ENCODE measurements at places on chromosomes 12 and 14.

DNA sequence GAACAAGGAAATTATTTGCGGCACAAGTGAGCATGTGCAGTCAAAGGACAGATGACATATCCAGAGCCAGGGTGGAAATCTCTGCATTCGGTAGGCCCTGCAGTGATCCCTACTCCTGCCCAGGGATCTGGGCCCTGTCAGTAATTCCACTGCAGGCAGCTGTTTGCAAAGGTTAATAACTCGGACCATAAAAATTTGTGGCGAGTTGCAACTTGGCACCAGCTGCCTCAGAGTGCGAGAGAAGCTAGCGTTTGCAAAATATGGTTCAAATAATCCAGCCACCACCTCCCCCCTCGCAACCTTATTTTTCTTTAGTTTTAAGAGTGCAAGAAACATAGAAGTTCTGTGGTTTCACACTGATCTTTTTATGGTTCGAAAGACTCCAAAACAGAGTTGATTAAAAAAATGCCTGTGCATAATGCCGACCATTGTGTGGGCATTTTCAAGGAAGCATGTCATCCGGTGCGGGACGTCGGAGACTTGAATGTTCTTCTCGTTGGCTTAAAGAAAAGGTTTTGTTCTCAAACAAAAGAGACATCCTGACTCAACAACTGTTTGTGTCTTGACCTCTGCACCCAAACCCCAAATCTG, 224.5 kb downstream of the BCL11B start:
- DNase-seq: no peak

- no peak for DNase-seq
Observed at GRCh38 chr14:38944691-38945090, 158.3 kb downstream of the SEC23A start.

DNA sequence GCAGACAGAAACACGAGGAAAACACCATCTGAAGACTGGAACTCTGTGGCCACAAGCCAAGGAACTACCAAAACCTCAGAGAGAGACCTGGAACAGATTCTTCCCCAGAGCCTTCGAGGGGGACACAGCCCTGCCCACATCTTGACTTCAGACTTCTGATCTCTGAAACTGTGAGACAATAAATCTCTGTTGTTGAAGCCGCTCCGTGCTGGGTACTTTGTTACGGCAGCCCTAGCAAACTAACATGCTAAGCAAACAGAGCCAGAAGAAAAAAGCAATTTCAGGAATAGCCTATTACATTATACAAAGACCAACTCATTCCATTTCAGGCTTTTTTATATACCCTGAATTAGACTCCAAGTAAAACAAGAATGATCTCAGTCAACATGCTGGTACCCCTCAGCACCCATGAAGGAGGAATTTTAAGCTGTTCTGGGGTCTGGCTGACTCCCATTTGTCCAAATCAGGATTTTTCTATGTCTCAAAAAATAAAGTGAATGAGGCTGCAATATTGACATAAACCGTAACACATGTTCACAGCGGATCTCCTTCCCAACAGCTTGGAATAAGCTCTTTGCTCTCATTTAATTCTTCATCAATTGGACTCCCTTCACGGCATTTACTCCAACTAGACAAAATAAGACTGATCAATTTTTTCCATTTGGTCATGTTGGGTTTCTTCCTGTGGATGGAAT, 190.1 kb downstream of the FOXN3 start:
- DNase-seq: no peak

DNA sequence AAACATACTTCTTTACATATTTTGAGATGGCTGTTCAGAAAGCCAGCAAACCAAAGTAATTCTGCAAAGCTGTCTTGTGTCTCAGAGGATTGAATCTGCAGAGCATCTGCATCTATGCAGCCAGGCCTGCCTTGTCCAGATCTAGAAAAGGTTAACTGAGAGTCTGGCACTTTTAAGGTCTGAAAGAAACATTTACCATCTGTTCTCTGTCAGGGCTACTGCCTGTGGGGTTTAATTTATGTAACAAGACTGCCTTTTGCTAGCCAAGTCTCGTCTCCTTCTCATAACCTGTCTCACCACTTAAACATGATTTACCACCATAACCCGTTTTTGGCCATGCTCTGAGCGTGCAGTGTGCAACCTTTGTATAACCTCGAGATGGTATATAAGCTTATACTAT, 194.2 kb downstream of the SYT10 start:
- no peak for DNase-seq

GRCh38 chr14:52402812-52403526, 88.9 kb downstream of the PTGER2 start:
- DNase-seq: no peak

DNA sequence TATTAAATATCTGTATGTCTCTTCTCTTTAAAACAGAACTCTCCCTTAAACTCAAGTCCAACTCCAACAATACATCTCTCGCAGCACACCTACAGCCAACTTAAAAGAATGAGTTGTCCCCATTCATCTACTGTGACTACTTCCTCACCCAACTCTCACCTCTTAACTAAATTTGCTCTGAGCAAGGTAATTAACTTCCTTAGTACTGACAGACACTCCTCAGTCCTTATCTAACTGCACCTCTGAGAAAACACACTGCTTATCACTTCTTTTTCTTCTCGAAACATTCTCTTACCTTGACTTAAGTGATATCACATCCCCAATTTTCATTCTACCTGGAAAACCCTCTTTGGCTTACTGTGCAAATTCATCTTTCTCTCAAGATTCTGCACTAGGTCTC, 7.0 kb downstream of the ERGIC2 start:
- DNase-seq: no peak

GRCh38 chr14:38745861-38746260, 357.2 kb downstream of the SEC23A start:
- no peak for DNase-seq
